AG04449 (cell line): ENCODE measurements at places on chromosomes 12 and 14.
A peak's percentile ranks its signal among the peaks of the same experiment; 100 is the strongest.

- DNase-seq, result no peak
Measured at GRCh38 chr14:60863249-60863648, 117.6 kb downstream of the TRMT5 start.

DNA sequence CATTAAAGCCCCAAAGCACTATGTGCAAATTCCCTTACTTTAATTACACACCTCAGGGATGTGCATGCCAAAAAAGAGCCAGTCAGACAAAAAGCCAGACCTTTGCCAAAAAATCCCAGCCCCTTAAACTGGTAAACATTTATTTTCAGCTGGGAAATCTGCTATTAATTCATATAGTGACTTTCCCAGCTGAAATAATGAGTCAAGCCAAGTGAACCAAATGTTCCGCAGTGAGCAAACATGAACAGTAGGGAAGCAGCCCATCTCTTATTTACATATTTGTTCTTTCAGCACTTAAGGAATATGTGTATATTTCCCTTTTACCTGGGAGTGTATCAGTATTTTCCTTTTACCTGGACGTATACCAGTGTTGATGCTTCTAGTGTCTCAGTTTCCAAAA lies 44.0 kb upstream of the OTX2 start:
- DNase-seq, result no peak

GRCh38 chr12:121789233-121789781 lies 4.2 kb downstream of the RHOF start:
- no peak for DNase-seq

GRCh38 chr12:7483343-7483742 lies 20.2 kb downstream of the CD163 start:
- DNase-seq, result no peak

GRCh38 chr12:126358806-126359205 lies 1293.6 kb downstream of the AACS start:
- DNase-seq, result no peak

- no peak for DNase-seq
Measured at GRCh38 chr12:116370886-116371580, 93.5 kb upstream of the MED13L start.

- DNase-seq, result peak; percentile 58
Measured at GRCh38 chr12:131831635-131832041, 3.4 kb downstream of the MMP17 start.

DNA sequence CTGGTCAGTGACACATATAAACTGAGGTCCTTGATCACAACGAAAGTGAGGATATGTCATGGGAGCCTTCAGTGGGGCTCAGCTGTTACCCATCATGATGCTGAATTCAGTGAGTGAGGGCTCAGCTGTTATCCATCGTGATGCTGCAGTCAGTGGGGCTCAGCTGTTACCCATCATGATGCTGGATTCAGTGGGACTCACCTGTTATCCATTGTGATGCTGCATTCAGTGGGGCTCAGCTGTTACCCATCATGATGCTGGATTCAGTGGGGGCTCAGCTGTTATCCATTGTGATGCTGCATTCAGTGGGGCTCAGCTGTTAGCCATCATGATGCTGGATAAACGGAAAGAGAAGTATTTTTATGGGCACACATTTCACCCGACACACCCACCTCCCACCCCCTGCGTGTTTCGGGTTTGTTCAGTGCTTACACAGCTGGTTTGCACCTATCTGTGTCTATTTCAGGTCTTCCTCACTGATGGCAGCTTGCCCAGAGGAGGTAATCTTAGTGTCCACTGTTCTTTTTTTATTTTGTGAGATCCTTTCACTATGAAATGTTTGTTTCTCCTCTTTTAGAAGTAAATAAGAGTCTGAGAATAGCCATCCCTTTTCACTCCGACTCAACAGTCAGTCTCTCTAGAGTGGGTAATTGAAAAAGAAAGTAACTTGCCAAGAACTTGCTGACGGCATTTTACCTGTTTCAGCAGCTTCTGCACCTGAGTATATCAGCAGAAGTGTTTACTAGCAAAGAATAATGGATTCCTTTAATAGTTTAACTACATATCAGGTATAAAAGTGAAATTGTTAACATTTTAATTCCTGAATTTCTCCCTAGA lies 183.0 kb downstream of the ERC1 start:
- DNase-seq, result no peak

DNA sequence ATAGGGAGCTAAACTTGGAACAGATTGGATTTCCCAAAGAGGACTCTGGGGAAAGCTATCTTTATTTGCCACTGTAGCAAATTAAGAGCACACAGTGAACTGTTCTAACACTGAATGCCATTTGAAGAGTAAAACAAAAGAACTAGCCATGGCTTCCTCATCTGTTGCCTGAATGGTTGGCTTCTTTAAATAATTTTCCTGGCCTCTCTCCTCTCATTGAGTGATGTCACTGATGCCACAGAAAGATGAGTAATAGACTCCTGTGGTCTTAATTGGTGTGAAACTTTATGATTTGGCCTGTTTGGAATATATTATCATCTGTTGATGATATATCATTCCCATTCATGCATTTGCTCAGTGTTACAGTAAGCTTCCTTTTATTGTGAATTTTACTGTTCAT lies 42.5 kb downstream of the WDR20 start:
- no peak for DNase-seq

DNA sequence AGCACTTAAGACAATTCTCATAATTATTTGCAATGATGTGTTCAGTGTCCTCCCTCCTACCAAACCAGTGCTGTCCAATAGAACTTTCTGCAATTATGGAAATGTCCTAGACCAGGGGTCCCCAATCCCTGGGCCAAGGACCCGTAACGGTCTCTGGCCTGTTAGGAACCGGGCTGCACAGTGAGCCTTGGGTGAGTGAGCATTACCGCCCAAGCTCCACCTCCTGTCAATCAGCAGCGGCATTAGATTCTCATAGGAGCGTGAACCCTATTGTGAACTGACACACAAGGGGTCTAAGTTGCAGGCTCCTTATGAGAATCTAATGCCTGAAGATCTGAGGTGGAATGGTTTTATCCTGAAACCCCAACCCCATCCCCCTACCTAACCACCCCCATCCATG lies 3.9 kb downstream of the SVOP start:
- no peak for DNase-seq

- no peak for DNase-seq
Measured at GRCh38 chr12:123748661-123749060, 13.4 kb upstream of the DNAH10 start.

- DNase-seq, result no peak
Measured at GRCh38 chr14:69458350-69458749, 26.2 kb upstream of the PLEKHD1 start.

DNA sequence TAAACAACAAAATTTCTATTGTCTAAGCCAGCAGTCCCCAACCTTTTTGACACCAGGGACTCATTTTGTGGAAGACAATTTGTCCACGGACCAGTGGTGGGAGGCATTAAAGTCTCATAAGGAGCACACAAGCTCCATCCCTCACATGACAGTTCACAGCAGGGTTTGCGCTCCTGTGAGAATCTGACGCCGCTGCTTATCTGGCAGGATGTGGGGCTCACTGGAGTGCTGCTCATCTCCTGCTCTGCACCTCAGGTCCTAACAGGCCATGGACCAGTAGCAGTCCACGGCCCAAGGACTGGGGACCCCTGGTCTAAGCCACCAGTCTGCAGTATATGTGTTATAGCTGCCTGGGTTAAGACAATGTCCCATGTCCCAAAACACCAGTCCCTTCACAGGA lies 27.2 kb downstream of the VCPKMT start:
- no peak for DNase-seq

DNA sequence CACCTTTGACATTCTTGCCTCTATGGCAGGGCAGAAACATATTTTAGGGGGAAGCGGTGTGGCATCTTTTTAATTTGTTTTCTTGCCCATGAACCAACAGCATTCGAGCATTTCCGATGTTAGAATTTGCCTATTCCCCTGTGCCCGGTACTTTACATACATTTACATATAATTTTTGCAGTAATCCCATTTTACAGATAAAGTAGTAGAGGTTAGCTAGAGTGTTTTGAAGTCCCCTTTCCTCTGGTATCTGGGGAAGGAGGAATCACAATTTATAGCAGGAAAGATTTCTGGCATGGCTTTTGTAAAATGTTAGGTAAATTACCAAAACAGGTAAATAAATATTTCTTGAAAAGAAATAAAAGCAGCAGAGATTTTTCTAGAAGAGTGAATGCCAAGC lies 1.6 kb downstream of the BORCS5 start:
- no peak for DNase-seq

GRCh38 chr12:6274231-6275221 lies 36.0 kb upstream of the PLEKHG6 start:
- DNase-seq, result no peak

GRCh38 chr14:100623961-100624360 lies 36.7 kb upstream of the BEGAIN start:
- DNase-seq, result no peak

DNA sequence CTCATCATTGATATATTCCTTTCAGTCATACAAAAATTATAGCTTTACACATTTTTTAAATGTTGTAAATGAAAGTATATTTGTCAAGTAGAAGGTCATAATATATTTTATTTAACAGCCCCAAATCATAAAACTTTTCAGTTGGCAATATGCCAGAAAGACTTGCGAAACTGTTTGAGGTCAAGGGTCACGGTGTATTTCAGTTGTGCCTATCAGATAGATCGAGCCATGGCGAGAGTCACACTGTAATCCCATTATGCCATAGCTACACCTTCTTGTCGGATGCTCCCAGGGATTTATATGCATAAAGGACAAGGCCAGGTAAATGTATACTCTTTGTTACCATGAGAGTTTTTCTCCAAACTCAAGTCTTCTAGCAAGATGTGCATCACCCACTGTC lies 26.7 kb upstream of the G2E3 start:
- DNase-seq, result no peak

- no peak for DNase-seq
Measured at GRCh38 chr12:120216742-120217605, 16.1 kb upstream of the RPLP0 start.

DNA sequence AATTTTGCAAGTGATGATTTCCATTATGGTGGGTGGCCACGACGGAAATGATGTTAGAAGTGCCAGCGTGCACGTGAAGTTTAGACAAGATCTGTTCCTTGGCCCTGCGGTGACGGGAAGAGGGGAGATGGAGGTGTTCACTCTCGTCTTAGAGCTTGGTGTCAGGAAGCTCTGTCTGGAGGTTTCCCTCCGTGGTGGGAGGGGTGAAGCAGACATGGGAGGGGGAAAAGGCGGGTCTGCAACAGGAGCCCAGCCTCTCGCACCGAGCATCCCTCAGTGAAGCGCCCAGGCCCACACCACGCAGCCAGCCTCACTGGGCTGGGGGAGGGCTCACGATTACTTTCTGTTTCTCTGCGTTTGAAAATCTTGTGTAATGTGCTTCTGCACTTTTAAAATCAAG lies 26.3 kb downstream of the EML1 start:
- no peak for DNase-seq

DNA sequence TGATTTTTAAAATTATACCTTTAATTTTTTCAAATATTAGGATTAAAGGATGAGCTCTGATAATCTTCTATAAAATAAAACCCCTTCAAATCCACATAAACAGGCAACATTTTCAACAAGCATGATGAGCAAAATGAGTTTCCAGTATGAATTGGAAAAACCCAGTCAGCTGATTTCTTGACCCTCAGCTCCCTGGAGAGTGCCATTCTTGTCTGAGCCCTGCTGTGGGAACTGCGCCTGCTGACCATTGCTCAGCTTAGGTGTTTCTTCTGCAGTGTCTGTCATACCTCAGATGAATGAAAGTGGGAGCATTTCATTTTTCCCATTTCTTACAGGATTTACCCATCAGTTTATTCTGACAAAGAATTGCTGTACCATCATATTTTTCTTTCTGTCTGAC lies 27.6 kb downstream of the MAPKAPK5 start:
- no peak for DNase-seq

- DNase-seq, result no peak
Measured at GRCh38 chr12:93571365-93571924, 1.0 kb upstream of the SOCS2 start.

- DNase-seq, result no peak
Measured at GRCh38 chr14:22567437-22567836, 21.6 kb downstream of the DAD1 start.

DNA sequence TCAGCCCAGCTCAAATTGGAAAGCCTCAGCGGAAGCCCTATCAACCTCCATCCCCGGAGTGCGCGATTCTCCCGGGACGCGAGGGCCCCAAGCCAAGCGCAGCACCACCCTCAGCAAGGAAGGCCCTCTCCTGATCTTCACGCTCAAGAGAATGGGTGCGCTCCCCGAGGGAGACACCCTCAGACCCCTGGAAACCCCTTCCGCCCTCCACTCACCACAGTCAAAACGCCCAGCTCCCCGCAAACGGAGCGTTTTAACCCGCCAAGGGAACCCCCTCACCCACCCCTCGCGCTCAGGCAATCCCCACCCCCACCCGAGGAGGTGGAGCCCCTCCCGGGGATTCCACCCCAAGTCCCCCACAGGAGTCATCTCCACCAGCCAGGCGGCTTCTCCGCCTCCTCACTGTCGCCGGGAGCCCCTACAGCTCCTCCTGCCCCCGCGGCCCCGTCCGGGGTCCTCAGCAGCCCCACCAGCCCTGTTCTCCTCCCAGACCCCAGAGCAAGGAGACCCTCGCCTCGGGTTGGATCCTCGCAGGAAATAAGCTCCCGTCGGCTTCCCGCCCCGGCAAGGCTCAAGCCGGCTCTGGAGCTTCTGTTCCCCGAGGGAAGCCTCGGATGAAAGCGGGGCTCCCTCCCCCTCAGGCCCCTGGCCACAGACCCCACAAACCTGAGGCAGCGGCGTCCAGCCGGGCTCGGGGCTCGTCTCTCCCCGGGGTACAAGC lies 507 bp downstream of the BAZ2A start:
- no peak for DNase-seq

DNA sequence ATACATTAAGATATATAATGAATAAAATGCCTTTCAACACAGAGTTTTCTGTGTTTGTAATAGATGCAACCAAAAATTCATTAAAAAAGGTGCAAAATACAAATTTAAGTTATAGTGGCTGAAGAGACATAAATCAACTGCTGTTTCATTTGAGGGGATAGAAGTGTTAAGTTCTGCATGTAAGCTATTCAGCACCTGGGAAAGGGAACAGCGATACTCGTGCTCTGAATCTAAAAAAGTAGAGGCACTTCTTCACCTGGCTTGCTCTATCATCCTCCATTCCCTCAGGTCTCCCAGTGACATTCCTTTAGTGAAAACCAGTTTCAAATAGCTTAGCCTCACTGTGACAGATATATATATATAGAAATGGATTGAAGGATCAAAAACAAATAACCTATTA lies 222.6 kb downstream of the ACSS3 start:
- no peak for DNase-seq

DNA sequence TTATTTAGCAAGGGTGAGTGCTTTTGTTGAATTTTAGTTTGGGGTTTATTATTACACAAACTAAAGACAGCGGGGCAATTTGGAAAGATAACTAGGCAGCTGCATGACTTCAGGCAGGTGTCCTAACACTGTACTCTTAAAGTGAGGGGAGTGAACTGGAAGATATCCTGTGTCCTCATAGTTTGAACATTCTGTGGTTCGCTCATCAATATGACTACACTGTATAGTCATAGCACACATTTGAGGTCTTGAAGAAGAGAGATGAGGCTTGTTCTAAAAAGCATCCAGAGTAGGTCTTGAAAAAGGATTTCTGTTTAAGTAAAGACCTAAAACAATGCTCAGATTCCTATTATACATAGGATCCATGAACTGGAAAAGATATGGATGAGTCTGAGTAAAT lies 1.7 kb upstream of the MAP3K9 start:
- DNase-seq, result no peak
